ENCODE measurements at places on chromosomes 11 and 22.

DNA sequence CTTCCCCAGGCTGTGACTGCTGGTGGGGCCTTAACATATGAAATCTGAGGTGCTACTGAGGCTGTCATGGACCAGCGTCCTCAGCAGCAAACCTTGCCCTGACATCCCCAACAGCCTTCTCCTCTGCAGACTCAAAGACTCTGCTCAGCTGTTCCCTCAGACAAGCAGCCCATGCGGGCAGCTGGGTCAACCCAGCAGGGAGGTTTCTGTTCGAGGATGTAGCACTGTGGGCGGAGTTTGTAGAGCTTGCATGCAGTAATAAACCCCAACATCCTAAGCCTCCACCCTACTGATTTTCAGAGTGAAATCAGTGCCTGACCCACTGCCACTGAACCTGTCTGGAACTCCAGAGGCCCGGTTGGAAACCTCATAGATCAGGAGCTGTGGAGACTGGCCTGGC lies 88.8 kb upstream of the XKR3 start:
- DNase-seq, result no peak

DNA sequence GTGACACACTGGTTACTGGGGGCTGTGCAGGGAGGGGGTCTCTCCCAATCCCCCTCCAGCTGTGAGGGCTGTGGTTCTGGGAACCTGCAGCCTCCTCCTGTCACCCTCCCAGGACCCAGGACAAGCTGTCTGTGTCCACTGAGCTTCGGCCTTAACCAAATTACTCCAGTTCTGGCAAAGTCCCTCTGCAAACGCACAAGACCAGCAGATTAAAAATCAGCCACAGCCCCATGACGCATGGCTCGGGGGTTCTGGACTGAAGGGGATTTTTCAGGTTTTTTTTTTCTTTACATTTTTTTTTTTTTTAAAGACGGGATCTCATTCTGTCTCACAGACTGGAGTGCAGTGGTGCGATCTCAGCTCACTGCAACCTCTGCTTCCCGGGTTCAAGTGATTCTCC lies 32.2 kb upstream of the A4GALT start:
- no peak for DNase-seq

- no peak for DNase-seq
These were observed 52.9 kb upstream of the PPARA start for GRCh38 chr22:46097268-46097900.

DNA sequence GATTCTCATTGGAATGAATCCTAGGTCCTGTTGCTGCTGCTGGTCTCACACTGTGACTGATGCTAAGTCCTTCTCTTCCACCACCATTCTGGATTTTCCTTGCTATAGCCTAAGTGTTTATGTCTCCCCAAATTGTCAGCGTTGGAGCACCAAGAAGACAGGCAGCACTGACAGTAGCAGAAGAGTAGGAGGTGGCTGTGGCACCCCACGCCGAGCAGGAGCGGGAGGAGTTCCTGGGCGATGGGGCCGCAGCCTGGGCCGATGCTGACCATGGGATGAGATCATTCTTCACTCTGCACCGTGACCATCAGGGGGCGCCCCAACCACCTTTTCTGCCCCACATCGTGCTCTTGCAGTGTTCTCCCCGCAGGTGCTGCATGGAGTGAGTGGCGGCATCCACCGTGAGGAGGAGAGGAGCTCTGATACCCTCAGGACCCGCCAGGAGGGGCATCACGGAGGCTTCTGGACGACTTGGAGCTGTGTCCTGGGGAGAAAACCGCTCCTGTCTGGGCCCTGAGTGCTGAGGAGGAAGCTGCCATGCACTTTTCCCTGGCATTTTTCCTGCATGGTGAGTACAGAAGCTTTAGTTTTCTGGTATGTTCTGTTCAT lies 57.0 kb downstream of the LRRC74B start:
- DNase-seq, result no peak

DNA sequence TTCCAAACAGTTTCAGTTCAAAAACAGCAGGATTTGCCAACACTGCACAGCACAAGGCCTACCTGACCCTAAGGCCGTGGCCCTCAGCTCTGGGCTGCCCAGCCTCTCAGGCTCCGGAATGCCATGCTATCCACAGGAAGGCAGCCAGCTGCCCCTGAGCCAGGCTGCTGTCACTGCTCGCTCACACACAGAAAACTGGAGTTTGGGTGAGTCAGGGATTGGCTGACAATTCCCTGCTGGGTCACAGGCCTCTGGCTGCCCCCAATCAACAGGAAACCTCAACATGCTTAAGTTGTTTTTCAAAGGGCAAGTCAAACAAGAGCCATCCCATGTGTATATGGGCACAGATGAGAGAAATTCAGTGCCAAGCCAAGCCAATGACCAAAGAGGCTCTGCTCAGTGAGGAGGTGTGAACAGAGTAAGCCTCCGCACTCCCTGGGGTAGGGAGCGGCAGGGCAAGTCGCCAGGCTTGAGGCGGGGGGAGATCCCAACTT lies 50.2 kb downstream of the RPL27A start:
- no peak for DNase-seq

DNA sequence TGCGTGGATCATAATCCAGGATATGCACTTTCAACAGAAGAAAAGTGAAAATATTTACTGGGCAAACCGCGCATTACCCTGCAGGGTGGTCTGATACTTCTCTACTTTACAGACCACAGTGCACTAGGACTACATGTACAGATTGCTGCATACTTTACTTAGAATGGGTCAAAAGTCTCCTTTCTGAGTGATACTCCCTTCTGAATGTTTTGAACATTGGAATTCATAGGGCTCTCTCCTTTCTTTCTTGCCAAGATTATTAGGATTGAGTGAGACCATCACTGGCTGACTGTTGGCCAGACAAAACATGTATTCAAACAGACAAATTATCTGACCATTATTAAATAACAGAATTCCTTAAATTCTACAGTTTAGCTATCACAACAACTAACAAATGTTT lies 6.6 kb upstream of the FIBIN start:
- no peak for DNase-seq

DNA sequence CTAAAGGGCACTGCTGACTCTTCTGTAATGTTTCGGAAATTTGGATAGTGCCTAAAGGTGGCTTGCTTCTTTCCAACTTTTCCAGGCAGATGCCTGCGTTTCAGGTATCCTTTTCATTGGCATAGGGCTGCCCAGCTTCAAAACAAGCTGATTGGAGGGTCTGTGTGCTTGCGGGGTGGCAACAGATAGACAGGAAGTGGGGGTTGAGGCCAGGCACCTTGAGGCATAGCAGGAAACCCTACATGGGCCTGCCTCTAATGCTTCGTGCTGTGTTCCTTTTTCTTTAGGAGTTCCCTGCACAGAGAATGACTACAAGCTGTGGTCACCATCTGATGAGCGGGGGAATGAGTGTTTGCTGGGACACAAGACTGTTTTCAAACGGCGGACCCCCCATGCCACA lies 92.2 kb upstream of the SORL1-AS1 start:
- no peak for DNase-seq
